ENCODE measurements at places on chromosomes 4 and X. TPM values are rescaled to one million over a fixed set of nuclear protein-coding genes. Genes with fewer than 3 reads are reported as not detected.

DNA sequence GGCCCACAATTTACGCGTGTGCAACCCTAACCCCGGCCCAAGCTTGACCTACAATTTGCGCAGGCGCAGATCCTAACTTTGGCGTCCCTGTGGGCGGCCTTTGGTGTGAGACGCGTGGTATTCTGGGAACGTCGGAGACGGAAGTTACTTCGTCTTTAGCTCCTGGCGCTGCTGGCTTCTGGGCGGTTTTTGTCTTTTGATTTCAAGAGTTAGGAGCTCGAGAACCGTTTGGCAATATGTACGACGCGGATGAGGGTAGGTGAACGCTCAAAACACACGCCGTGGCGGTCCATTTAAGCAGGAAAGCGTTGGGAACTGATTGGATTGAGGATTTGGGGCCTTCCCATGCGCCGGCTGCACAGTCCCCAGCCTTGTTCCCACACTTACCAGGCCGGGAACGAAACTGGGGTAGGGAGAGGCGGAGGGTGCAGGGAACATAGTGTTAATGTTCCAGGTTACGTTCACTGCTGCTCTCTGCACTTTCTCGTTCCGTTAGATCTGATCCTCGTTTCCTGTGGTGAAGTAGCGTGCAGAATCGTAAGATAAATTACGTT lies at the start of gene POLR2B:
POLR2B (plus strand) TSS at position 147 of the 554 bp plus-strand sequence; CDS start at position 237, 90 bp downstream.
- peak within 1 kb of the TSS; percentile 87 for H3K27ac ChIP-seq
- no peaks in the 10 kb centered on the region for H3K27me3 ChIP-seq
- peak; percentile 88 for DNase-seq
- peak within 1 kb of the TSS; percentile 99 for H3K4me3 ChIP-seq
- peaks cover 2% of the 10 kb centered on the region for H3K36me3 ChIP-seq

RADX gene
- total RNA-seq: 3.9 TPM

GRCh38 chr4:73181231-73181630 lies 77.4 kb downstream of the ANKRD17 start:
- no peak overlapping the region for H3K27ac ChIP-seq
- DNase-seq: no peak
- H3K27me3 ChIP-seq: no peaks in the 10 kb centered on the region
- H3K4me3 ChIP-seq: no peak overlapping the region
- no peaks in the 10 kb centered on the region for H3K4me1 ChIP-seq

- H3K36me3 ChIP-seq: no peaks in the 10 kb centered on the region
- peak overlapping the region; percentile 29 for H3K4me3 ChIP-seq
- peak overlapping the region; percentile 91 for H3K27ac ChIP-seq
- DNase-seq: peak; percentile 91
These were observed 385 bp downstream of the DCLK2 start for GRCh38 chr4:150078579-150079080.

GRCh38 chr4:81398379-81398778 lies 73.3 kb downstream of the RASGEF1B start:
- H3K27me3 ChIP-seq: no peaks in the 10 kb centered on the region
- H3K36me3 ChIP-seq: no peaks in the 10 kb centered on the region
- no peak overlapping the region for H3K27ac ChIP-seq
- H3K4me1 ChIP-seq: no peaks in the 10 kb centered on the region

DNA sequence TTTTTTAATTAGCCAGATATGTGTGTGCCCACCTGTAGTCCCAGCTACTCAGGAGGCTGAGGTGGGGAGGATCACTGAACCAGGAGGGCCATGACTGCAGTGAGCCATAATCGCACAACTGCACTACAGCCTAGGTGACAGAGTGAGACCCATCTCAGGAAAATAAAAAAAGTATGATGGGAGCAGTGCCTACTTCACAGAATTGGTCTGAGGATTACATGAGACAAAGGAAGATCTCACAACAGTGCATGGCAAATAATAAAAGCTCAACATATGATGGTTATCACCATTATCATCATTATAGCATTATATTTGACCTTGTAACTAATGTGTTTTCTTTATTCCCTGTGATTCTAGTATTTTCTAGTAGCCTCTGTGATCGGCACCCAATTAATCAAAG lies 19.9 kb upstream of the DCHS2 start:
- no peak overlapping the region for H3K27ac ChIP-seq
- H3K36me3 ChIP-seq: no peaks in the 10 kb centered on the region
- DNase-seq: no peak
- H3K4me1 ChIP-seq: no peaks in the 10 kb centered on the region

RNF150 gene
- 2.1 TPM for total RNA-seq

BEX1 gene
- not detected for total RNA-seq

SLC6A14 gene
- total RNA-seq: 22.7 TPM

DNA sequence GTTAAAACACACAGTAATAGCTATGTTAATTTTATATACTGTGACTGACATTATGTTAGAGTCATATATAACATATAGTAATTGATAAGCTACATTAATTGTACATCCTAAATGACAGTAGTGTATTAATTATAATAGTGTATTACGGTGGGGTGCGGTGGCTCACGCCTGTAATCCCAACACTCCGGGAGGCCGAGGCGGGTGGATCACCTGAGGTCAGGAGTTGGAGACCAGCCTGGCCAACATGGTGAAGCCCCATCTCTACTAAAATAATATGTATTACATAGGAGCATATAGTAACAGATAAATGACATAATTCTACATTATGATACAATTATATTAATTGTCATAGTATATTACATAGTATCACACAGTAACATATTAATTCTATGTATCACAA lies 12.2 kb downstream of the ASMTL start:
- H3K36me3 ChIP-seq: peaks cover 57% of the 10 kb centered on the region
- no peaks in the 10 kb centered on the region for H3K27me3 ChIP-seq
- no peak overlapping the region for H3K4me3 ChIP-seq
- H3K4me1 ChIP-seq: no peaks in the 10 kb centered on the region
- no peak for DNase-seq
- no peak overlapping the region for H3K27ac ChIP-seq

DNA sequence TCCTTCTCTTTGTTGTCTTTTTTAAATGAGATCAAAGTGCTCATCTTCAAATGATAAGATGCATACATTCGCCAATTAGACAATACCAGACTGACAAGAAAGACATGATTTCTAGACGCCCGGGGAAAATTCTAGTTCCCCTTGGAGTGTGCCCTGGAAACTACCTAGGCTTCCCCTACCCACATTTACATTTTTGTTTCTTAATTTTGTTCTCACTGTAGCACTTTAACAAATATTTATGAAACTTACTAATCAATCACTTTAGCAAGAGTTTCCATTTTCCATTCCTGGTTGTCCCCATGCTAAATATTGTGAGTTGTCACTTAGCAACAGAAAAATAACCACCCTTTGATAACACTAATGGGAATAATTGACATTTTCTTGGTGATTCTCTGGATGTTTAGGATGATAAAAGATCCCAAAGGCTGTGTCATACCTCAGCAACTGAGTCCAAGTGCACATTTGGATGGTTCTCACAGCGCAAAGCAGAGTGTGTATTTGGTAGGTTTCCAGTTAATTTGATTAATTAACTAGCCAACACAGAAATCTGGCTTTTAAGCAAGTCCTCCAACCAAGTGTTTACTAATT lies 69.6 kb downstream of the FGFBP1 start:
- no peaks in the 10 kb centered on the region for H3K27me3 ChIP-seq
- no peaks in the 10 kb centered on the region for H3K36me3 ChIP-seq
- no peak overlapping the region for H3K4me3 ChIP-seq
- no peaks in the 10 kb centered on the region for H3K4me1 ChIP-seq
- no peak for DNase-seq

- no peaks in the 10 kb centered on the region for H3K36me3 ChIP-seq
- no peak overlapping the region for H3K27ac ChIP-seq
- H3K4me3 ChIP-seq: no peak overlapping the region
- H3K4me1 ChIP-seq: no peaks in the 10 kb centered on the region
- no peak for DNase-seq
- H3K27me3 ChIP-seq: no peaks in the 10 kb centered on the region
These were observed 104.0 kb downstream of the PHEX start for GRCh38 chrX:22135994-22136684.

DNA sequence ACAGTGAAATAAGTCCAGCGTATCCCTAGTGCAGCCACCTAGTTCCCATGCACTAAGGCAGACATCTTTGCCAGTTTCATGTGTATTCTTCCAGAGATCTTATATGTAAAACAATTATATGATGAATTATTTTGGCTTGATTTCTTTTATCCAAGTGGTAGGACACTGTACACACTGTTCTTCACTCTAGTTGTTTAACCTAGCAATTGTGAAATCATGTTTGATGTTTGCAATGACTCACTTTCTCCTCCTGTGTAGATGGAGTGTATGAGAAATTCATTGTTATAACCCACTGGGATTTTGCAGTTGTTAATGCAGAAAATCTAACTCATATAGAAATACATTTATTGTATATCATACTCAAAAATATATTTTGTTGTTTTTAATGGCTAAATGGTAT lies 17.5 kb upstream of the TBC1D1 start:
- no peaks in the 10 kb centered on the region for H3K36me3 ChIP-seq
- H3K27me3 ChIP-seq: no peaks in the 10 kb centered on the region
- H3K27ac ChIP-seq: no peak overlapping the region
- DNase-seq: no peak
